ENCODE measurements at places on chromosomes 13 and 19.

DNA sequence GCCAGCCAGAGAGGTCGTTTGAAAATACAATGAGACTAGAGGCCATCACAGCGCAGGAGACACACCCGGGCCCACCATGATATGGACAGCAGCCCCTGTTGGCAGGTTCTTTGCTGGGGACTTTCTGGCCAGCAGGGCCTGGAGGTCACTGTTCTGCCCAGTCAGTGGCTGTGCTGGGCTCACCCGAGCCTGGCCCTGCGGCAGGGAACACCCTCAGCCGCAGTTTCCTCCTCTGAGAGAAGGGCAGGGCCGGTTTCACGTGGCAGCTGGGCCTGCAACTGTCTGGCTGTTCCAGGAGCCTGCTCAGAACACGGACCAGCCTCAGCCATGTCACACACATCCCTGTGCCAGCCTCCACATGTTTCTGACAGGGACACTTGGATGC lies 39.4 kb downstream of the ADPRHL1 start:
- no peak for DNase-seq

DNA sequence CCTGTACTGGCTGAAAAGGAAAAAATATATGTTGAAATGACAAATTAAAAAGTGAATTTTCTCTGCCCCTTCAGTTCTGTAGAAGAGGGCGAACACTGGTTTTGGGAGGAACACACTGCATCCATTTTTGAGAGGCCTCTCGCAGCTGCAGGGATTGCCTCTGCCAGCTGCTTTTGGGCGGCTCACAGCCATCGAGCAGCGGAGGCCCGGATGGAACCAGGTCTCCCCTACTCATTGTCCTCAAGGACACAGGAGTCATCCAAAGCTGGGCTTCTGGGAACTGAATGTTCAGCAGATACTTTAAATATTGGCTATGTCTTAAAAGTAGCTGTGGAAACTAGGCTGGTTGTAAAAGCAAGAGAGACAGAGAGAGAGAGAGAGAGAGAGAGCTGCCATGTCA lies 17.1 kb downstream of the RCBTB2 start:
- DNase-seq = no peak

GRCh38 chr13:28476919-28477708 lies 17.8 kb downstream of the FLT1 start:
- no peak for DNase-seq

GRCh38 chr13:24827799-24828198 lies 63.8 kb downstream of the RNF17 start:
- DNase-seq = no peak

DNA sequence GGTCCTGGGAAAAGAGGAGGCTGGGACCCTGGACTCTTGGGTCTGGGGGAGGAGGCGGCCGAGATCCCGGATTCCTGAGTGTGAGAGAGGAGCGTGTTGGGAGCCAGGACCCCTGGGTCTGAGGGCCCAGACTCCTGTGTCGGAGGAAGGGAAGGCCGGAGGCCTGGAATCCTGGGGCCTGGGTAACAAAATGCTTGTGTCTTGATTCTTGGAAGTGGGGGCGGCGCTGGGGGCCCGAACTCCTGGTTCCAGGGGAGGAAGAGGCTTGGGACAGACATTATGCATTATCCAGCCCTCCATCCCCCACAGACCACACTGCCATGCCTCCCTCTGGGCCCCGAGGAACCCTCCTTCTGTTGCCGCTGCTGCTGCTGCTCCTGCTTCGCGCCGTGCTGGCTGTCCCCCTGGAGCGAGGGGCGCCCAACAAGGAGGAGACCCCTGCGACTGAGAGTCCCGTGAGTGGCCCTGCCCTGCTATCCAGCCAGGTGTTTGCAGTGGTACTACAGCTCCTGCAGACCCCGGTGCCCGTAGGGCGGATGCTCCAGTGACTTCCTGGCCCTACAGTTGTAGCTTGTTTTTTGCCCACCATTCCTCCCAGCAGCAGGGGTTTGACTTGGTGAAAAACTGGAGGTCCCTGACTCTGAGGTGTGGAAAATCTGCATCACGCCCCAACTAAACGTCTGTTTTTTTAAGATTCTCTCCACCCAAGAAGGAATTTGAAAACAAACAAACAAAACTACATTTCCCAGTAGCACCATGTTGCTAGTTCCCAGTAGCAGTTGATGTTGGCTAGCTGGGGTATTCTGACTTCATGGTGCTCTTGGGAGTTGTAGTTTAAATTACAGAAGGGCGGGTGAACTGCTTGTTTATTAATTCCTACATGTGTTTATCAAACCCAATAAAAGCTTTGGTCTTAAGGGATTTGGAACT lies 630 bp downstream of the NUCB1 start:
- DNase-seq = no peak

- DNase-seq = no peak
Measured at GRCh38 chr19:50328224-50328872, 829 bp downstream of the KCNC3 start.

DNA sequence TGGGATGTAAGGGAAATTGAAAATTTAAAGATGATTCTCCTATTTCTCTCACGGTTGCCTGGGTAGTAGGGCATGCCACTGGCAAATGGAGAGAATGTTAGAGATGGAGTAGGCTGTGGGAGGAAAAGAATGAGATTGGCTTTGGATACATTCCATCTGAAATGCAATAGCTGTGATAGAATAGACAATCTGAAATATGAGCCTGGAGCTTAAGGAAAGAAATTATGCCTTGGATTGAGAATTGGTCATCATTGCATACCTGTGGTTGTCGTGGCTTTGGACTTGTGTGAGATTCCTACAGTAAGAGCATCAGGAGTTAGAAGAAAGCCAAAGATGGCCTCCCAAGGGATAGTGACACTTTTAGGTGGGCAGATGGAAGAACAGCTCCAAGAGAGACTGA lies 305.1 kb upstream of the SLC10A2 start:
- DNase-seq = no peak

- DNase-seq = peak; percentile 54
Measured at GRCh38 chr13:70723732-70724131, 615.5 kb upstream of the KLHL1 start.

- peak; percentile 69 for DNase-seq
Measured at GRCh38 chr19:58519087-58519354, 589 bp downstream of the ZBTB45 start.

GRCh38 chr13:31790992-31791391 lies 51.7 kb downstream of the RXFP2 start:
- DNase-seq = no peak

- no peak for DNase-seq
Measured at GRCh38 chr13:49472186-49472585, 23.6 kb upstream of the PHF11 start.

GRCh38 chr13:112712451-112713207 lies 22.8 kb downstream of the ATP11A start:
- no peak for DNase-seq

GRCh38 chr19:45391346-45391745 lies 13.5 kb downstream of the PPP1R13L start:
- DNase-seq = peak; percentile 16

GRCh38 chr13:100392709-100393630 lies 195.6 kb downstream of the GGACT start:
- DNase-seq = no peak

DNA sequence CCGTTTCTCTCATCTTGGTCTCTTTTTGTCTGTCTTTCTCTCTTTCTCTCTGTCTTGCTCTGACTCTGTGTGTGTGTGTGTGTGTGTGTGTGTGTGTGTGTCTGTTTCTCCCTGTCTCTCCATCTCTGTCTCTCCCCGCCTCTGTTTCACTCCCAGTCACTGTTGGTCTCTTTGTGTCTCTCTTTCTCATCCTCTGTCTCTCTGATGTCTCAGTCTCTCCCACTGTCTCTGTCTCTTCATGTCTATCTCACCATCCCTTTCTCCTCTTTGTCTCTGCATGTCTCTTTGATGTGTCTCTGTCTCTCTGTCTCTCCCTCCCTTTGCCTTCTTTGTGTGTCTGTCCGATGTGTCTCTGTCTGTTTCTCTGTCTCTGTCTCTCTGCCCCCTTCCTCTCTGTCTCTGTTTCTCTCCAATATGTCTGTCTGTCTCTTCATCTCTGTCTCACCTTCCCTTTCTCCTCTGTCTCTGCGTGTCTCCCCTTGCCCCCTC lies 2.5 kb downstream of the NFIC start:
- DNase-seq = peak; percentile 60

GRCh38 chr13:113939944-113940297 lies 34.0 kb downstream of the C13orf46 start:
- no peak for DNase-seq

- DNase-seq = no peak
Measured at GRCh38 chr13:98697791-98698190, 54.7 kb downstream of the SLC15A1 start.

- DNase-seq = no peak
Measured at GRCh38 chr19:710767-711166, 2.0 kb downstream of the PALM start.
